ENCODE measurements at places on chromosomes 13 and 19.

- DNase-seq, result no peak
Observed at GRCh38 chr19:34350161-34350561, 14.8 kb upstream of the GPI start.

DNA sequence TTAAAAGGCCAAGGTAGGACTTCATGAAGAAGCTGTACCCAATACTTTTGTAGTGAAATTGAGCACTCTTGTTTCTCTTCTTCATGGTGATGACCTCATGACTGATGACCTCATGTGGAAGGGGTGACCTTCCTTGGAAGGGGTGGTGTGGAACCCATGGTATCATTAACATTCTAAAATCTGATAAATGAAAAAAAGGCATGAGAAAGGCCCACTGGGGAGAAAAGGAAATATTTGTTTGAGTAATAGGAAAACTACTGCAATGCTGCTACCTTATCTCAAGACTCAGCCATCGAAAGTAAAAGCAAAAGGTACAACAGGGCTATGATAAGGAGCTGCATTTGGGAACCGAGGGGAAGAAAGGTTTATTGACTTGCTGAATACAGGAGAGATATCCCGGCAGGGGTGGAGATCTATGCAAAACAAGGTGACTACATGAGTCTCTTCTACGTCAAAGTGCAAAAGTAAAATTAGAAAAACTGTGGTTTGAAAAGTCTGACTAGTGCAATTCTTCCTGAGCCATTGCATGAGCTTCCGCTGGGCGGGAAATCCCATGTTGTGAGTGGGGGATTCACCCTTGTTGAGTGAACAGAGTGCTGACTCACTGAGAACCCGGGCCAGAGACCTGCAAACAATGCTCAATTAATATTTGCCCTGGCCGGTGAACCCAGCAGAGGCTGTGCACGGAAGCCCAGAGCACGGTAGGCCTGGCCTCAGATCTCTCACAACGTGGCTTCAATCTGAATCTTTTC is 138.9 kb upstream of the RFC3 start:
- no peak for DNase-seq

GRCh38 chr19:16951529-16951928 is 62.7 kb downstream of the F2RL3 start:
- DNase-seq, result no peak

DNA sequence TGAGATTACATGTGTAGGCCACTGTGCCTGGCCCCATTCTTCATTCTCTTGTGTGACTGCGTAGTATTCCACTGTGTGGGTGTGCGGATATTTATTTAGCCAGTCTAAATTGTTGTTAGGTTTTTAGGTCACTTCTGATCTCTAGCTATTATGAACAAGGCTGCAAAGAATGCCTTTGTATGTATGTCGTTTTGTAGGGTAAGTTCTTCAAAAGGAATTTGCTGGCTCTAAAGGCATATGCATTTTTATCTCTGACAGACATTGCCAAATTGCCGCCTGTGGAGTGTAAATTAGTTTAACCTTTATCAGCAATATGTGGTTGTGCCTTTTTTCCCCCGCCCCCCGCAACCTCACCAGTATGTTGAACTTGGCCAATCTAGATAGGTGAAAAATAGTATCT is 30.3 kb upstream of the EHD2 start:
- DNase-seq, result no peak

DNA sequence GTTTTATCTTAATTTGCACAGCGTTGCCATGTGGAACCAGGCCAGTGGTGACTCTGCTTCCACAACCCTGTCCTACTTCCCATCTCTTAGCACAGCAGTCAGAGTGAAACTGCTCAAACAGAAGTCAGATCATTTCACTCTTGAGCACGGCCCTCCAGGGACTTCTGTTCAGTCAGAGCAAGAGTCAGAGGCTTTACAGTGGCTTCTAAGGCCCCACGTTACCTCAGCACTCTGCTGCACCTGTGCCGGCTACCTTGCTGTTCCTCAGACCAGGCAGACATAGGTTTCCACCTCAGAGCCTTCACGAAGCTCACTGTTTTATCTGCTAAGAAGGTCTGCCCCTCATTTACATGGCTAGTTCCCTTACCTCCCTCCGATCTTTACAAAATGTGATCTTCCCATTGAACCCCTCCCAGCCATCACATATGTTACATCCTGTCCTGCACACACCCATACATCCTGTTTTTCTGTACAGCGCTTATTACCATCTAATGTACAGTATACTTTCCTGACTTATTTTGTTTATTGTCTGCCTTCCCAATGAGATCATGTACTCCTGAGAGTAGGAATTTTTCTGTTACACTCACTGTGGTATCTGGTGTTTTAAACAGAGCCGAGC is 41.6 kb downstream of the TM9SF2 start:
- no peak for DNase-seq

DNA sequence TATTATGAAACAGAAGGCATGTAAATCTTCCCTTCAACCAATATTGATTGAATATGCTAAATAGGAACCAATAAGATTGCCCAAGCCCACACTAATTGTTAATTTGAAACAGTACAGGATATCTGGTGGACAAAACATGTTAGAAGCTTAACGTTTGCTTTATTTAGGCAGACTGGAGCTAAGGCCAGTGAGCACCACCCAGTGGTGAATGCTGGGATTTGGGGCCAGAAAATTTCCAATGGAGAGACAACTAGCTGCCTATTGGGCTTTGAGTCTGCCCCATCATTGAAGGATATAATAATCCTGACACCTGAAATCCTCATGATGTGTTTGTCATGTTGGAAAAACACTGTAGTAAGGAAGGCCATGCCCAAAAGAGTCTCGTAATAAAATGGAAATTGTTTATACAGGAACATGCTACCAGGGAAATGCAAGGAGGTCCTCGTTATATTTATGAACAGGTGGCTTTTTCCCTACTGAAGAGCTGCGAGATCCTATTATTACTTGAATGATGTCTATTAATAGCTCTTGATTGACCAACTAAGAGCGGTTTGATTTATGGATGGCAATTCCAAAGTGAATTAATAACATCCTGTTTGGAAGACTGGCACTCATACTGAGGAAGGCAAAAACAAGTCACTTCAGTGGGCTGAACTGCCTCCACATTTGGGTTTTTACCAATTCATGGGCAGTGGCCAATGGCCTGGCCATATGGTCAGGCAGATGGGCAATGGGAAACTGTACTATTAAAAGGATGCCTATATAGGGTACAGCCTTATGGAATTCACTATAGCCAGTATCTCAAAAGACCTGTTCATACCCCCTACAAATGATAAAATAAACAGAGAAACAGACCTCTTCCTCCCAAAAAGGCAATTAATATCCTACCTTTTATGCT is 8.7 kb downstream of the SIGLECL1 start:
- DNase-seq, result no peak

DNA sequence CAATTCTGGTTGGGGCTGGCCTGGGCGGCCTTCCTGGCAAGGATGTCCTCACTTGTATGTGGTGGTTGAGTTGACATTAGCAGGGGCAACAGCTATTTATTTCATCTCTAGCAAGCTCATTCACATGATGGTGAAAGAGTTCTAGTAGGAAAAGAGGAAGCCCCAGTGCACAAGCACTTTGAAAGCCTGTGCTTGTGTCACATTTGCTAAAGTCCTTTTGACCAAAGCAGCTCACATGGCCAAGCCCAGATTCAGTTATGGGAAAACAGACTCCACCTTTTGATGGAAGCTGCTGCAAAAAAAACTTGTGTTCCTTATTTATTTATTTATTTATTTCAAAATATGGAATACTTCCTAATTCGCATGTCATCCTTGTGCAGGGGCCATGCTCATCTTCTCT is 17.2 kb downstream of the GTF2F2 start:
- DNase-seq, result no peak

GRCh38 chr13:38606699-38607535 is 80.0 kb upstream of the FREM2 start:
- DNase-seq, result no peak

GRCh38 chr13:51541809-51542258 is 42.4 kb upstream of the WDFY2 start:
- DNase-seq, result no peak

DNA sequence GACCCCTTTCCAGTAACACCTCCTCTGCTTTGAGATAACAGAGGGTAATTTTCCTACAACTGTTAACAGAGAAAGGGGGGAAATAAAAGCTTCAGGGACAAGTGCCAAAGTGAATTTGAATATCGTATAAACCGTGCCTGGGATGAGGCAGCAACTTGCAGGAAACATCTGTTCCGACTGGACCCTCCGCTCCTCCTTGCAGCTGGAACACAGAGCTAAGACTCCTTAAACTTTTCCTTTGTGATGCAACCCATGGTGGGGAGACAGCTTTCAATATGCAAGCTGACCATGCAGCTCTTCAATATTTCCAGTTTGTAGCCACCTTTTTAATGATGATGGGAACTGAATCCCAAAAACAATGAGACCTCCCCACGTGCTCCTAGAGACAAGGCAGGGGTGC is 432.6 kb downstream of the ZNF536 start:
- DNase-seq, result no peak

DNA sequence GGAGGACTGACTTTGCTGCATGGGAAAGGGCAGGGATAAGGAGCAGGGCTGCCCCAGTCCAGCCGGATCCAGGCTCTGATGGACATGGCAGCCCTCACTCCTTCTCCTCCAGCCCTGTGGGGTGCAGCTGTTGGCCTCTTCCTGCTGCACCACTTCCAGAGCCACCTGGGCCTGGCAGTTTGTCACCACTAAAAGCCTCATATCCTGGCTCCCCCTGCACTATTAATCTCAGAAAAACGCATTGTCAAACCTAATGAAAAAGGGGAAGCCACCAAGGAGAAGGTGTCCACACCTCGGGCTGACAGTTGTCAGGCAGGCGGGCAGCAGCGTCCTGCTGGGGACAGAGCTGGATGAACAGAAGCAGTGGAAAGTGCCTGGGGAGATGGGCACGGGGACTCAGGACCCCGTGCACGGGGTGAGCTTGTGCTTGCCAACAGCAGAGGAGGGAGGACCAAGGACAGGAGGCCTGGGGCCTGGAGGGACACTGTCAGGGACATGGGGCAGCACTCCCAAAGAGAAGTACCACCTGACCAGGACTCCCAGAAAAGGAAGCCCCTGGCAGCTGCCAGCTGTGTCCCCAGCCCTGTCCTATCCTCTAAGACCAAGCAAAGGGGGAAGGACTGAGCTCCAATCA is 151.1 kb upstream of the TSHZ3 start:
- no peak for DNase-seq

GRCh38 chr19:12802267-12803106 is 618 bp downstream of the THSD8 start:
- DNase-seq, result peak; percentile 17
